Activated naive CD4-positive, alpha-beta T cell treated with anti-CD3 and anti-CD28 coated beads for 36 hours (primary cell): ENCODE measurements at places on chromosomes 6 and 20. TPM values are rescaled to one million over a fixed set of nuclear protein-coding genes. Genes with fewer than 3 reads are reported as not detected.

Gene GGTLC1
- total RNA-seq, result not detected

- DNase-seq, result no peak
Observed at GRCh38 chr6:14146506-14147096, 29.0 kb downstream of the CD83 start.

DNA sequence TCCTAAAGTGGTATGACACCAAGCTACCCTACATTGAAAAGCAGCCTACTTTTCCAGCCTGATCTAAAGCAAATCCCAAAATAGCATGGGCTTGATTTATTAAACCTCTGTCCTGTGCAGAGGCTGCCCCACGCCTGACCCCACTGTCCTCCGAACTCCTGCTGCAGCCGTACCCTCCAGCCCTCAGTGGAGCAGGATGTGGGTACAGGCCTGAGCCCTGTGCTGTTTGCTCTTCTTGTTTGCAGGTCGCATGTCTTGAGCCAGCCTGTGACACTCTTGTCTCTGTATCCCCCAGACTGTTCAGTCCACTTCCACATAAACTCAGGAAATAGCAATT is 61.2 kb downstream of the RPP40 start:
- no peak for DNase-seq

- peak; percentile 34 for DNase-seq
Observed at GRCh38 chr6:42960243-42961019, at the start of gene GNMT. Gene GNMT (plus strand): TSS chr6:42960754. CDS start chr6:42960768, 14 bp downstream.

DNA sequence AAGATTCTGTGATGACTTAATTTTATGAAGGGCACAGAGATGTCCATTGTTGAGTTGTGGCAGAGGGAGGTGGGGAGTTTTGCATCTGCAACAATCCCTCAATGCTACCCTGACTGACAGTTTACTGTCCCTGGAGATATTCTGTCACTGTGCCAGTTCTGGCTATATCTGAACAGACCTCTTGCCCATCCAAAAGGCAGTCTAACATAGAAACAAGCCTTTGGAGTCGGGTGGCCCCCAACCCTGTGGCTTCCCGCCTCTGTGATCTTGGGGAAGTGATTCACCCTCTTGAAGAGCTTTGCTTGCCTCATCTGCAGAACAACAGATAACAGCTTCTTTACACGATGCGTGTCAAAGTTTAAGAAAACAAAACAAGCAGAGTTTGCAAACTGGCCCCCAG is 3.8 kb upstream of the E2F1 start:
- peak; percentile 83 for DNase-seq
